ENCODE measurements at places on chromosomes 5 and 9.
A peak's percentile ranks its signal among the peaks of the same experiment; 100 is the strongest.

GRCh38 chr9:8365029-8365428, 565.5 kb upstream of the DMAC1 start:
- no peak for DNase-seq

DNA sequence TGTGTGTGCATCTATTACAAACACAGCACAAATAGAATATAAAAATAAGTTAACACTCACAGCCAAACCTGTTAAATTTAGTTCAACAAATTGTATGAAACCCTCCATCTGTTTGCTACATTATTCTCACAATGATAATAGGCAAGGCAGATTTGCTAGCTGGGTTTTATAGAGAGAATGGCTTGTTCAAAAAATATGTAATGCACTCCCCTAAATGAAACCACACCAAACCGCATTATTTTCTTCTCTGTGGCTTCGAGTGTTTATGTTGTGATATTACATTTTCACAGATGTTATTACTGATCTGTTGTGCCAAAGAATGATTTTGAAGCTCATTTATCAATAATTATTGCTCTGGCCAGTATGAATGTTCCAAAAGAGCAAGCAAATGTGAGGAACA, 92.9 kb downstream of the SPATA31D1 start:
- DNase-seq, result no peak

DNA sequence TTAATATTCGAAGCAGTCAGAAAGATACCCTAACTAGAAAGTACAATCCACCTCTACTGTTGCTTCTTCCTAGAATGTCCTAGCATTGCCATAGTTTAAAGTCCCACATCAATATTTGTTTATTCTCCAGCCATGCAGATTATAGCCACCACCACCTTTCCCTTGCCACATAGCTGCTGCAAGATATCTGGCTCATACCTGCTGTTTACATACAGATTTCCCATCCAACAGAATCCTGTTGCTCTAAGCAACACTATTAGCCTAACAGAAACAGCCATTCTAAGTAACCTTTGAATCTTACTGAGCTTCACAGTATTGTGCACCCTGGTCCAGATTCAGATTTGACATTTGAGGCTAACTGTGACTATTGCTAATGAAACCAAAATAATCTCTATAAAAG, 45.6 kb downstream of the GNAQ start:
- no peak for DNase-seq

DNA sequence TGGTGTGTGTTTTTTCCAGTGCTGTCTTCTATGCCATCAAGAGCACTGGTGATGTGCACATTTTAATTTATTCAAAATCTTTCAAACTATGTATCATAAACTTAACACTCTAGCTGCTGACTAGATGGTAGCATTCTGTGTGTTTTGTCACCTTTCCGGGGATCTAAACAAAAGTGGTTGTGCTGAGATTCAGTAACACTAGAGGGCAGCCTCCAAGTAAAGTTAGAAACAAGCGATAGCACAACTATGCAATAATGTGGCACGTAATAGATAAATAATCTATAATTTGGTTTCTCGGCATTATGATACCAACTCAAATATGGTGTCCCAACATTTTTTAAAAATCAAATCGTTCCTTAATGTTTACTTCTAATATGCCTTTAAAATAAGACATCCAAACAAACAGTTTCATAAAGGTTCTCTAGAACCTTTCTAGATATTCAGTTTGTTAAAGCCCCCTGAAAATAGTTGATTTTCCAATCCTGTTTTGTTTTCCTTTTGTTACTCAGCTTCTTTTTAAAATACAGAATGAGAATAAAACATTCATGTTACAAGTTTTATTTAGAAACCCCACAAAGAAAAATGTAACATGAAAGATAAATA, 16.9 kb downstream of the SEMA6A start:
- DNase-seq, result peak; percentile 64

DNA sequence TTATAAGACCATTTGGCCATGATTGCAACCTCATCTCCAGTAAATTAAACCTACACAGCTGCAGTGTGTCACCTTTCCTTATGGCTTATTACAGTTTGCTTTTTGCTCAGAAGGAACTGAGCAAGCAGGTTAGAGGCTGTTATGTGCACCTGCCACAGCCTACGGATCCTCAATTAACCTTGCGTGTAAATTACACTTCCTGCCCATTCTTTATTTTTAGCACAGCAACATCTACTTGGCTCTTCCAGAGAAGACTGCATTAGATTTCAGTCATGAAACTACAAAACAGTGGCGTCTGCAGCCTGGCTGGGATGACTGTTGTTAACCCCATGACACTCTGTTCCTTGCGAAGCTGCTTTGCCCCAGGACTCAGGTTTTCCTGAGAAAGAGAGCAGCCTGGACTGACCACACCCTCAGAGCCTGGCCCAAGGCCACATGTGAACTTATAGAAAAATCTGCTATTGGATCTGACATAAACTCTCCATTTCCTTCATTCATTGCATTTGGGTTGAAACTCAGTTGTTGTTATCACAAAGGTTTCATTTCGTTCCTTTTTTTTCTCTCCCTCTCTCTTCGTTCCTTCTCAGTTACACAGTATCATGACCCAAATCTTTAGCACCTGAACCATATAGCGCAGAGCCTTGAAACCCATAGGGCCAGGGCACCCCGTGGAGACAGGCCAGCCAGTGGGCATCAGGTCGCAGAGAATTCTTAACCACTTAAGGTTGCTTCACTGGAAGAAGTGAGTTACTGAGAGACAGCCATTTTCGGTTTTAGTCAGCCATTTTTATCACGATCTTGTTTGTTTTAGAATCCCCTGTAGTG, 138.6 kb downstream of the PALM2AKAP2 start:
- DNase-seq, result no peak

DNA sequence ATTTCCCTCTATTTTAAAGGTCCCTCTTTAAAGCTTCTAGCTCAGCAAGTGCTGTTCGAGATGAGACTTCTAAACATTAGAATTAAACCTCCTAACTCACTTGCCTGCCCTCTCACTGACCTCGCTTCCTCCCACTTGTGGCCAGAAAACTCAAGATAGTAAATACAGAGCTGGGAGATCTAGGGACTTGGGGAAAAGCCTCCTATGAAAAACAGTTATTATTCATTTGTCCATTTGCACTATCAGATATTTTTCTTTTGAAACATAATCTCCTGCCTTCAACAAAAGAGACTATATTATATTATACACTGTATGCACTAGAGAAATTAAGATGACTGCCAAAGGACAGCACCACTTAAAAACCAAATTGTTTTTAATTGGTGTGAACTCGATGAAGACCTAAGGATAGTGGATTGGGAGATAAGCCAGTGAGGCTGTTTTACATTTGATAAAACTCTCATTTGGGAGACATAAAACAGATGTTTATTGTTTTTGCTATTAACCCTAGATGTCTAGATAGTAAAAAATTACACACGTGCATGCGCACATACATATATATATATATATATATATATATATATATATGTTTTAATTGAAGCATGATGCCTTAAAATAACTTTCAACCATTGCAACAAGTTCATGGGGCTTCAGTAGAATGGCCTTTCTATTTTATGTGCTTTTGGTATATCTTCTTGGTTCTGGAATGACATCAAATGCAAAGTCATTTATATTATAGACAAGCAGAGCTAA, 229.4 kb downstream of the ADAMTSL1 start:
- DNase-seq, result no peak

GRCh38 chr5:56316299-56316994, 83.3 kb upstream of the ANKRD55 start:
- DNase-seq, result no peak

DNA sequence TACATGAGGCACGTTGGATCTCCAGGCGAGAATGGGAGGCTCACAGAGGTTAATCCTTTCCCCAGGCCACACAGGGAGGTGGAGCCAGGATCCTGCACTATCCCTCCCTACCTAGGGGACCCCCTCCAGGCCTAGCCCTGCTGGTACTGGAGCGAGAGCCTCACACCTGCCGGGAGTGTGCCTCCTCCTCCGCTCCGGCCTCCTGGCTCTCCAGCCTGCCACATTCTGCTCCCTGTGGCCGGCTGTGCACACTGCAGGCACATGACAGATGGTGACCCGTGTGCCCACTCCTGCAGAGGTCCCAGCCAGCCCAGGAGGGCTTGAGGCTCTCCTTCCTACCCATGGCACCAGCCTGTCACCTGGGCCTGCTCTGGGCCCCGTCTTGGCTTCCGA, 93.4 kb downstream of the RXRA start:
- DNase-seq, result no peak

DNA sequence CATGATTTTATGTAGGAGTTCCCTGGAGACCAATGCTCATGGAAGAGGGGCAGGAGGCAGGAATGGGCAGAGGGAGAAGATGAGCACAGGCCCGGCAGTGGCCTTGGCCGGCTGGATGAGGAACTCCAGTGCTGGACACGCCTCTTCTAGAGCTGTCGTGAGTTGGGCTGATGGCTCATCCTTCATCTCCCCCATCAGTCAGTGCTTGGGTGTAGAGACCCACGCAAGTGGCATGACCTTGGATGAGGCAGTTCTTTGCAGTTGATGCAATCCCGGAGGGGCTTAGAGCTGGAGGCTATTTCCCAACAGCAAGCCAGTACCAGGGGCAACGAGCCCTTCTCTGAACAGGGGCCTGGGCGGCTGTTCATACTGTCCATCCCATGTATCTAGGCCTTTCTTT, 25.5 kb upstream of the ARAP3 start:
- no peak for DNase-seq

GRCh38 chr9:121852241-121852640, 200.8 kb downstream of the DAB2IP start:
- DNase-seq, result no peak

- no peak for DNase-seq
These were observed 308.8 kb downstream of the IRX2 start for GRCh38 chr5:2442496-2443354.

DNA sequence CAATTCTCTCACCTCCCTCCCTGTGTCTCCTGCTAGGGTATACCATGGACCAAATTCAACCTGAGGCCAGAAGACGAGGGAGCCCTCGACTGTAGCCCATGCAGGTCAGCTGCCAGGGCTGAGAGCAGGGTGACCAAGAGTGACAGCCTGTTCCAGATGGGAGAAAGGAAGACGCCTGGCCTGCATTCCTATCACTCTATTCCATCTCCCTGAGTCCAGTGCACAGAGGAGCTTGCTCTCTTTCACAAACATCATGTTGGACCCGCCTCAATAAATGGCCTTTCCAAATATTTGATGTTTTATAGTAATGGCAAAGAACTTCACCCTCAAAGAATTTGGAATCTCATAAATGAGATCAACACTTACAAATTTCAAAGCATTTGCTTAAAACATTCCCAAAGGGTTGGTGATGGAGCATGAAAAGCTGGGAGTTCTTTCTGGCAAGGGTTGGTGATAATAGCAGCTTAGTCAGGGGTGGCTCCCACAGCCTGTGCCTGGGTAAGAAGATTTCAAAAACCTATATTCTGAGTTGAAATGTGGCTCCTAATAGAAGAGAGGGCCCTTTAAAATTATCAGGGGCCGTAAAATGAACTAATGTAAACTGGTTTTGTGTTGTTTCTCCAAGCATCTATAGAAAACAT, 393.1 kb downstream of the EFNA5 start:
- DNase-seq, result no peak

DNA sequence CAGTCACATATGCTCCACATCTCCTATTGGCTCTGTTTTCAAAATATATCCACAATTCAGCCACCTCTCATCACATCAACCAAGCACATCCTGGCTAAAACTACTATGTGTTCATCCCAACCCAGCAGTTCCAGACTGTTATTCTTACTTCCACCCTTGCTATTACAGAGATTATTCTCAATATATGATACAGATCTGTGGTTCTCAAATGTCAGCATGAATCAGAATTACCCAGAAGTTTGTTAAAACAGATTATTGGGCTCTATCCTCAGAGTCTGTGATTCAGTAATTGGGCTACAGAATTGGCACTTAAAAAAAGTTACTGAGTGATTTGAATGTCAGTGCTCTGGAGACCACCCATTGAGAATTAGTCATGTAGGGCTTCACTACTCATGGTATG, 78.8 kb upstream of the IZUMO3 start:
- DNase-seq, result no peak

DNA sequence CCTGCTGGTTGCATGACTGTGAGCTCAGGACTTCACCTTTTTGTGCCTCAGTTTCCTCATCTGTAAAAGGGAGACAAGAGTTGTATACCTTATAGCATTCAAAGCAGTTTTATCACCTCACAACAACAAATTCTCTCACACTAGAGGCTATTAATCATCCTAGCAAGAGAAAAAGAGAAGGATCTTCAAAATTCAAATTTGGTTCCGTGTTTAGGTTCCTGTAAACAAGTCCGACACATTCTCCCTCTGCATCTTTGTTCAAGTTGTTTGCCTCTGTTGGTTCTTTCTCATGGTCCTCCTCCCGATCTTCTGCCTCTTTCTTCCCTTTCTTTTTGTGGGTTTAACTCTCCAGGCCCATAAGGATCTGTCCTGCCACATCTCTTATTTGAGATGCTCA, 218.0 kb downstream of the PIK3R1 start:
- no peak for DNase-seq

GRCh38 chr5:178797546-178798440, 62.0 kb upstream of the ZNF354B start:
- no peak for DNase-seq

DNA sequence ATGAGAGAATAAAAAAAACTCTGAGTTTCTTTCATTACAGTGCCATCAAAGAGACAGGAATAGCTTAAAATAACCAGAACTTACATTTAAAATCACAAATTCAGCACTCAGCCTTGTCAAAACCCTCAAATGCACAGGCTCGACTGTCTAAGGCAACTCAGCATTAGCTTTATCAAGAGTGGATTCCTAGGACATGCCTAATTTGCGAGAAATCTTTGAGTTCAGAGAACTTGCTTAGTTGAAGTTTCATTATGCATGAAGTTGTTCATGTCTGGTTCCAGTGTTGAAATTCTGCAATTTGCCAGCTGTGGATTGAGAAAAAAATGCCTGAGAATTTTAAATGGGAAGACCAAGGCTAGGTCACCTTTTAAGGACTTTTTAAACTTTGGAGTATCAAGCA, 151.1 kb downstream of the LRRC70 start:
- no peak for DNase-seq

DNA sequence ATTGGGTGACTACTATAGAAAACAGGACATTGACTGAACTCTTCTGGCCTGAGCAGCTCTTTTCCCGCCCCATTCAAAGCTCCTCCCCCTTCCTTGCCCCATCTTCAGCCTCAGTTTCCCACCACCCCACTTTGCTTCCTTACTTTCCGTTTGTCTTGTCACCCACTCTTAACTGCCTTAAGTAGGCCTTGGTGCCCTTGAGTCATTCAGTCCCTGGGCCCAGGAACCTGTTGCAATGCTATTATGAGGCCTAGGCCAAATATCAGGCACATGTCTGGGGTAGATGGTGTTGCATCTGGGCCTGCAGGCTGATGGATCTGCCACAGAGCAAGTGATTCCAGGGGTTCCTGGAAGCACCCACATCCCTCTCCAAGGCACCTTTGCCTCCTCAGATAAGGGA, 17.7 kb upstream of the GALNT10 start:
- no peak for DNase-seq

DNA sequence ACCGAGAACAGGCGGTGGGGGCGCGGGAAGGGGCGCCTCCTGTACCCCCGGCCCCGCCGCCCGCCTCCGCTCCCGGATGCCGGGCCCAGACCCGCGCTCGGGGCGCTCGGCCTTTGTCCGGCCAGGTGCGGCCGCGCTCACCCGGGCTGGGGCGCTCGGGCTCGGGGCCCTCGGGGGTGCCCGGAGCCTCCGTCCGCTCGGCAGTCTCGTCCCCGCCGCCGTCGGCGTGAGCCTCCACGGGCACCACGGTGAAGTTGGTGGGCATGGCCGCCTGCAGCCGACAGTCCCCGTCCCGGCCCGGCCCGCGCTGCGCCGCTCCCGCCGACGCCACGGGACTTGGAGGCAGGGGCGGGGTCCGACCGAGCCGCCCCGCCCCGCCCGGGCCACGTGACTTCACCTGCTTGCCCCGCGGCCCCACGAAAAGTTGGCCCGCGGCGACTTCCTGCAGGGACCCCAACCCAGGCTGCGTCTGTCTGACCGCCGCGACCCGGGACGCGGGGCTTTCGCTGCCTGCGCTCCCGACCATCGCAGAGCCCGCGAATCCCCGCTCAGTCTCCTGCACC, at the start of gene SLC12A7:
Gene SLC12A7 (minus strand): TSS at position 337 of the 563 bp plus-strand sequence. CDS start 72 bp downstream, at position 265.
- no peak for DNase-seq

All from midbrain (tissue), 1 donor.